ENCODE measurements at places on chromosomes 12 and 14. TPM values are rescaled to one million over a fixed set of nuclear protein-coding genes. Genes with fewer than 3 reads are reported as not detected.

TGM1 gene
- 2.7 TPM for total RNA-seq

ABCC9 gene
- total RNA-seq = 83.1 TPM

ZNF268 gene
- 9.6 TPM for total RNA-seq

LMNTD1 gene
- not detected for total RNA-seq

DNA sequence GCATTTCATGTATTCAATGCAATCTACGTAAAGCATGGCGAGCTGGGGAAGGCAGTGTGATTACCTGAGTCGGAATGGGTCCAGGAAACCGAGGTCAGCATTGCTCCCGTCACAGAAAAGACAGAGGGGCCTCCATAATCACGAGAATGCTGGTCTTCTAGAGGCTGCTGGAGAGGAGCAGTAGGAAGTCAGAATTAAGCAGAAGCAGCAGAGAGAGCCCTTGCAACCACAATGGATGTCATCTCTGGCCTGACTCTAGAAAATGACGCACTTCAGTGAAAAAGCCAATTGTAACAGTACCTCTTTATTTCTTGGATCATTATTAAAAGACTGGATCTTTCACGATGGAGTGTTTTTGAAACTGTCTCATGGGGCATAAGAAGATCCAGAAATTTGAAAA is 69.5 kb upstream of the FOXN3 start:
- DNase-seq = no peak

DNA sequence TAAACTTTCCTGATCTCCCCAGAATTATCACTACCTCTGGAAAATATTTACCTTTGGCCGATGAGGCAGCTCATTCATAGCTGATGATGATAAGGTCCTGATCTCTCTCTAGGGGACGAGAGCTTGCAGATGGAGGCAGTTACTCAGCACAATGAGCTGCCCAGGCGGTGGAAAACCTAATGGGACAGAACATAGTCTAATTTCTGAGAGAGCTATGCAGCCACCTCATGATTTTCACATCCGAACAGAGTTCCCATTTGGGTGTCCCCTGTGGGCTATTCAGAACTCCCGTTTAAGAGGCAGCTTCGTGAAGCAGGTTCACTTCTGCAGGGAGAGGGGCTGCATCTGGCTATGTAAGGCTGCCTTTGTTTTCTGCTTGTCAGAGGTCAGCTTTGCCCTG is 724.6 kb upstream of the TMEM132C start:
- DNase-seq = no peak

DNA sequence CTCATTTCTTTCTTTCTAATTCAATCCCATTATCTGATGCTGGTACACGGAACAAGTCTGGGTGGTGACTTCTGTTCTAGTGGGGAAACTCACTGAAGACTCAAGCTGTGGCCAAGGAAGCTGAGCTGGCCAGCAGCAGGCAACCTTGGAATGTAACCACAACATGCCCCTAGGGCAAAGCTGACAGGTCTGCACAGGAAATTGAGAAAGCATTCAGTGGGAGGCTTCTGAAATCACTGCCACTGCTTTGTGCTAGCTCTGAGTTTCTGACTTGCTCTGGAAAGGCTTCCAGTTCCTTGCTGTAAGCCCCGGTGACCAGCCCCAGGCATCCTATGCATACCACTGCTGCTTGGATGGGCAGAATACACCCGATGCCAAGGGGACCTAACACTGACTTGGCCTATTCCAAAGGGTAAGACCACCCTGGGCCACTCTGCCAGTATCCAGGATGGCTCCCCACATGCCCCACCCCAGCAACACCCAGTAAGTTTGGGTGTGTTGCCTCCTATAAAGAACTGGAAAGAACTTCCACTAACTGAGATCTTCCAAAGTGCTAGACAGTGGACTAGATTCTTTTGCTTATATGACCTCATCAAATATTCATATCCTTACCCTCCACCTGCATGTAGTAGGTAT is 84.5 kb upstream of the CDKN3 start:
- no peak for DNase-seq

DNA sequence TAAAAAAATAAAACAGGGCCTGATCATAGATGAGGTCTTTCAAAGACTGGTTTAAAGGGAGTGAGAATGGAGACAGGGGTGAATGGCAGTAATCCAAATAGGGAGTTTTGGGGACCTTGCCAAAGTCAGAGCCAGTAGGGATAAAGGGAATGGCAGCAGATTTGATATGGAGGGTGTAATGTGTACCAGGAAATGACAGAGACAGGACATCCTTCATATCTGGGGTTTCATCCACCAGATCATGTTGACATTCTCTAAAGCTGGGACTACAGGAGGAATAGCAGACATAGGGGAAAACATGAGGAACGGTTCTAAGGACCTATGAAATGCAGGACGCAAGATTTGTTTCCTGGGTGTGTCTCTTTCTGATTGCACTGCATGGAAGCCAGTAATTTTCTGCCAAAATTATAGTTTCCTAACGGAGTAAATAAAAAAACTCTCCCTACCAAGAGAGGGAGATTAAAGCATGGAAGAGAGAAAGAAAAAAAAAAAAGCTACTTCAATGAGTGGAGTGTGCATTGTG is 169.9 kb downstream of the PRKD1 start:
- DNase-seq = no peak

GRCh38 chr12:132675757-132676432 is 11.2 kb downstream of the POLE start:
- no peak for DNase-seq

DNA sequence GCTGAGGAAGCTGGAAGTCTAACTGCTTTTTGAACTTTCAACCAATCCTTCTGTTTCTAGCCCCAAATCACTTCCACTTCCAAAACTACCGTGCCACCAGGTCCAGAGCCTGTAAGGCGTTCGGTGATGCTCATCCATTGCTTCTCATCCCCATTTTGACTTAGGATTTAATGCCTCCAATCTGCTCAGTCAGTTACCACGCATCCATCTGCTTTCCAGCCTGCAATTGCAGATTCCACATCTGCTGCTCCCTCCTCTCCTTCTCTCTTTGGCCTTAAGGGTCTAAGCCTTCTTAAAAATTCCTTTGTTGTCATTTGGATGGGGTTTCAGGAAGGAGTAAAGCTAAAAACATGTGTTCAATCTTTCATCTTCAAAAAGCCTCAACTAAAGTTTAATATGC is 74.7 kb downstream of the TUNAR start:
- DNase-seq = no peak

DNA sequence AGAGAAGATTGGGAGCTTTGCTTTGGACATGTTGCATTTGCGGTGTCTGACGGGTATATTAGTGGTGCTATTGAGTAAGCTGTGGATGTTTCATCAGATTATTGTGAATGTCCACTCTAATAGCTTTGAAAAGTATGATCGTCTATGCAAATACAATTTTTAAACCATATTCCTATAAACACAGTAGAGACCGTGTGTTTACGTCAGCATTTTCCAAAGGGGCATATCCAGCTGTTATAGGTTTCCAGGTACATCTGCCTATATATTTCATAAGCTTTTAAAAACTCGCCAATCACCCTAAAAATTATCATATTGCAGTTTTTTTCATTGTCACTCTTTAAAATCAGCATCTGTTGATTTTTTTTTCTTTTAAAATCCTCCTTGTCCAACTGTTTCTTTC is 91.7 kb downstream of the NKX2-1 start:
- DNase-seq = no peak

DNA sequence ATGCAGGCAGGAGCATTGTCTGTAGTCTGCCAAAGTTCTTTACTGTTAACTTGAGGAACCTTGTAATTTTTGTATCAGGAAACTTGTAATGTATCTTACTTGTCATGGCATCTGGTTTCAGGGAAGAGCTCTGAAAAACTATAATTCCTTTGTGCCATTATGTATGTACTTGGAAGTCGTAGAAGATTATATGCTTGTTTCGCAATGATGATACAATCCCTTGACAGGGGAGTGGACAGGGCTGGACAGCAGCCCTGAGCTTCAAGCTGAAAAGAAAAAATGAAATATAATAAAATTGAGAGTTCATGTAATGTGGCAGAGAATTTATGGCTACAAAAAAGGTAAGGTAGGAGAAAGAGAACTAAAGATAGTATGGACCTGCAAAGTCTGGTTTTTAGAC is 7.4 kb upstream of the DLGAP5 start:
- DNase-seq = no peak
